ENCODE measurements at places on chromosomes 12 and 14.

- DNase-seq = peak; percentile 61
These were observed 4.9 kb downstream of the PTHLH start for GRCh38 chr12:27967551-27968054.

DNA sequence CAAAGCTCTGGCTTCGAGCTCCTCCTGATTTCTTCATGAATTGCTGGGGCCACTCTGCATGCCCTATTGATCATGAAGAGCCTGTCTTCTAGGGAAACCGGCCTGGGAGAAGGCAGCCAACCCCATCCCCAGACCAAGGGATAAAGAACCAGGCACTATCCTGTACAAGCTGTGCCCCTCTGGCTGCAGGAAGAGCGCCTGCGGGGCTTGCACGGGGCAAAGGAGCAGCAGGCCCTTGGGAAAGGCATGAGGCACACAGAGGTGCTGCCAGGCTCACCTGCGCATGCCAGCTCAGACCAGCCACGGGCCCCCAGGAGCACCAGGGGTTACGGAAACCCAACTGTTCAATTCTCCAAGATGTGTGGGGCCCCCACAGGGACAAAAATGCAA lies 2.1 kb downstream of the ITPK1 start:
- DNase-seq = no peak

DNA sequence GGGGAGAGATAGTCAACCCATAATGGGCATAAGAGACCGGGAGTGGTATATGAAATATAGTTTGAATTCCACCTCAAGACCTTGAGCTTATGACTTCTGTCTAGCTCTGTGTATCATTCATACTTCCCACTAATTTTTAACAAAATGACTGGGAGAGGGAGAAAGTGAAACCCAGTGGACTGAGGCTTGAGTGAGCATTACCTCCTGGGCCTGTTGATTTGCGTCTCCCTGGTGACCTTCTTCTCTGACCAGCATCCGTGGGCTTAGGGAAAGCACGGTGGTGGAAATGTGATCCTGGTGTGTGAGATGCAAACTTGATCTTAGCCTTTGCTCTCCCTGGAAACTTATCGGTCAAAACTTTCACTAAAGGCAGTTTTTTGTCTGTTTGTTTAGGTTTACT lies 207.9 kb upstream of the BCL2L14 start:
- no peak for DNase-seq

GRCh38 chr12:1877169-1877878 lies 41.1 kb downstream of the CACNA2D4 start:
- DNase-seq = no peak

GRCh38 chr14:91138511-91139359 lies 24.9 kb downstream of the DGLUCY start:
- DNase-seq = no peak

DNA sequence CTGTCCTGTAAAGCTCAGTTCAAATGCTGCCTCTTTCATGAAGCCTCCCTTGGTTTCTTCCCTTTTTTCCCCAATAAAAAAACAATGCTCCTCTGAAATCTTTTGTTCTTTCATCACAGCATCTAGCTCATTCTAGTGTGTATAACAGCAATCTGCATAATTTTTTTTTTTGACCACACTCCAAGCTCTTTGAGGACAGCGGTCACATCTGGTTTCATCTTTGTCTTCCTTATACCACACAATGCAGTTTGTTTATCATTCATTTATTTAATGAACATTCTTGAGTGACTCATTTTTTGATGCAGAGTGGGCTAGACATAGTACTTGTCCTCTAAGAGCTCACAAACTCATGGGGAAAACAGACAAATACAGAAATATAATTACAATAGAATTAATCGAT lies 7.3 kb downstream of the GNG2 start:
- no peak for DNase-seq

GRCh38 chr12:115785548-115785947 lies 491.9 kb downstream of the MED13L start:
- no peak for DNase-seq

GRCh38 chr12:72209086-72209485 lies 63.1 kb upstream of the TRHDE start:
- DNase-seq = no peak

DNA sequence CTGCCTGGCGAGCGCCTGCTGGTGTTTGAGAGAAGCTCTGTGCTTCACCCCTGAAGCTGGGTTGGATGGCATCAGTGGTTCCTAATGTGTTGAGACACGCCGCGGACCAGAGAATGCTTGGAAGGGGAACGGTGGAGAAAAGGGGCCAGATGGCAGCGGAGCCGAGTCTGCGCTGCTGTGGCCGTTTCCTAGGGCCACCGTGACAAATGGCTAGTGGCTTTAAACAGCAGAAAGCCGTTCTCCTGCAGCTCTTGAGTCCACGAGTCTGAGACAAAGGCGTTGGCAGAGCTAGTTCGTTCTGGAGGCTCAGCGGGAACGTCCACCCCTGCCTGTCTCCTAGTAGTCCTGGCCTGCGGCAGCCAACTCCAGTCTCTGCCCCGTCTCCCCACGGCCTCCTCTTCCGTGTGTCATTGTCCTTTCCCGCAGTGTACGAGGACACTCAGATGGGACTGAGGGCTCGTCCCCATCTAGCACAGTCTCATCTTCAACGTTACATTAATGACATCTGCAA lies 103.6 kb downstream of the ADGRD1 start:
- DNase-seq = no peak

DNA sequence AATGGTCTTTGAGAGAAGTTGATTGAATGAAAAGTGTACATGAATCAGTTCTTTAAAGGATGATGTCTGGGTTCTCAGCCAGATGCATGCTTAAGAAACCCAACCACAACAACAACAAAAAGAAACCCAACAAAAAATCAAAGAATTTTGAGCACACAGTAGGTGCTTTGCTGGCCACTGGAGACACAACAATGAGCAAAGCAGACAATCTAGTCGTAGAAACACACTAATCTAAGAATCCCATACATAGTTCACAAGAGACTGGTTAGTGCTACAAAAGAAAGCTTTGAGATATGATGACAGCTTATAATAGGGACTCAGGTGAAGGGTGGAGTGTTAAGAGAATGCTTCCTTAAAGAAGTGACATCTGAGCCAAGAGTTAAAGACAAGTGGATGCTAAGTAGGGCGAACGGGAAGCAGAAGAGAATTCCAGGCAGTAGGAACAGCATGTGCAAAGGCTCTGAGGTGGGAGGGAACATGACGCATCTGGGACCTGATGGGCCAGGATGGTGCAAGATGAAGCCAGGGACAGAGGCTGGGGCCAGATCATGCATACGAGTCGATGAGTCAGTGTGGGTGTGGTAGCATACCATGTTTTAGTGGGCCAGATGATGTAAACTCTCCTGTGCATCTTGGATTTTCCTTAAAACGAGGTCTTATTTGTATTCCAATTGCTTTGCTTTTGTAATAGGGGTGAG lies 4.6 kb upstream of the HIP1R start:
- no peak for DNase-seq

- DNase-seq = no peak
These were observed 3.3 kb upstream of the C1QL4 start for GRCh38 chr12:49340095-49340870.

DNA sequence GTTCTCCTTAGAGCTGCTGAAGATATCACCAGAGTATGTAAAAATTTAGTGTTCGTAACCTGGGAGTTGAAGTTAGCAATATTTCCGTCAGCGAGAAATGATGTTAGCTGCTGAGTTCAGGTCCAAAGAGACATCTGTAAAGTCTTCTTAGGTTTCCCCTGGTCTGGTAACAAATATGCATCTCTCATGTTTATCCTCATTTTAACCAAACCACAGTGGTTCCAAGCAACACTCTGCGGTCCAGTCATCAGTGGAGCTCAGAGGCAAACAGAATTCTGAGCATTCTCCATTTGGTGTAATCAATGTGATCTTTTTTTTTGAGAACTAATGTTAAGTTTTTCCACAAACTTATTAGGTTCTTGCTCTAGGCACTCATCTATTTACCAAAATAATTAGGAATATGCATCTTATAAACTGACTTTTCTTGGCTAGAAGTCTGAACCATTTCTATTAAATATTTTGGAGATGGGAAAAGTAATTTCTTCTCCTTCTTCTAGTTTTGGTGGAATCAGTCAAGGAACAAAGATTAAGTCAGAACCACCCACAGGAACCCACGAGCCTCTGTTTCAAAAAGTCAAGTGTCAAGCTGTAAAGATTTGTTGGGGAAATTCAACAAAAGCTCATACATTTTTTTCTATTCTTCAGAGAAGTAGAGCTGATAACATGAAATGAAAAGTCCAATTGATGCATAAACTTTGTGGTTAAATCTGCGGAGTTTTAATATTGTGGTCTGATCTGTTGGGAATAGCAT lies 64.7 kb downstream of the IFNG start:
- no peak for DNase-seq

GRCh38 chr14:60807971-60808370 lies 73.4 kb downstream of the MNAT1 start:
- no peak for DNase-seq

DNA sequence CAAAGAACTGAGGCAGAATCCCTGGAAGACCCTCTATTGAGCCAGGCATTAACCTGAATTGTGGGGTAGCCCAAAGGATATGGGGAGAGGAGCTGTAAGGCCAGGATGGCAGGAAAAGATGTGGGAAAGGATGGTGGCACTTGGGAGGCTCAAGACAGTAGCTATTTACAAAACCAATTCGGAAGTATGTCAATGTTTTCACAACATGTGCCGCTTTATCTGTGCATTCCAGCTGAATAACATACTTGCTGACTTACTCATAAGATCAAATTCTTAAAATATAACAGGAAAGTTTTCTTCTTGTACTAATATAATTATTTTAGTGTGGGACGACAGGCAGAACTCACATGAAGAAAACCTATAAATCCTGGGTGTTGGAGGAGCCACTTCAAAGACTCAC lies 10.6 kb downstream of the BBS10 start:
- DNase-seq = peak; percentile 31

- DNase-seq = no peak
These were observed 30.1 kb upstream of the RESF1 start for GRCh38 chr12:31929027-31929526.

DNA sequence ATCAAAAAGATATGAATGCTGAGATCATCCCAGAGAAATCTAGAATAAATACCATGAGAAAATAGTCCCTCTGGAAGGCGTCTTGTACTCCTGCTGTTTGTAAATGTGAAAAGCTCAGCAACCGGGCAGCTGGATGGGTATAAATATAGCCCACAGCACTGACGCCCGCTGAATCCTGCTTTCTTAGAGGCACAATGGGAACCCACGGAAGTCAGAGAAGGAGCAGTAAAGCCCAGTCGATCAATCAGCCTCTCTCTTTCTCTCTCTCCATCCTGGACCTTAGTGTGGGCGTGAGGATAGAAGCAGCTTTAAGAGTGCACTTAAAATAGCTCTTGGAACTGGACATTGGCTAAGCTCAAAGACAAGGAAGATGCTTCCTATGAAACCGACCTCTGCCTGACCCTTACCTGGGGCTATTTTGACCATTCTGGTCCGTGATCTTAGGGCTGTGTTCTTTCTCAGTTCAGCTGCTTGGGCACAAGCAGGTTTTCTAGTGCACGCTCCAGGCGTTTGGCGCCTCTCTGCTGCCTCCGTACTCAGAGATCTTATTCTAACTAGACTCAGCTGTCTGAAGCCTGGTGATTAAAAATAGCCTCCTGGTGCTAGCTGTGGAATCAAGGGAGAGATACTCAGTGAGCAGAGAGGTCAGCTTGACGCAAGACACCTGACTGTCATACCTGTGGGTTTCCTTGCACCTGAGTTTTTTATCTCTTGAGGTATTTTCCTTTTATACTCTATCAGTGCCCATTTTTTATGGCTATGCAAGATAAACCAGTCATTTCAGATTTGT lies 144.6 kb downstream of the ETV6 start:
- no peak for DNase-seq

GRCh38 chr12:93743999-93744689 lies 67.0 kb downstream of the CRADD start:
- DNase-seq = no peak

GRCh38 chr12:75977952-75978671 lies 53.5 kb downstream of the PHLDA1 start:
- DNase-seq = peak; percentile 99

DNA sequence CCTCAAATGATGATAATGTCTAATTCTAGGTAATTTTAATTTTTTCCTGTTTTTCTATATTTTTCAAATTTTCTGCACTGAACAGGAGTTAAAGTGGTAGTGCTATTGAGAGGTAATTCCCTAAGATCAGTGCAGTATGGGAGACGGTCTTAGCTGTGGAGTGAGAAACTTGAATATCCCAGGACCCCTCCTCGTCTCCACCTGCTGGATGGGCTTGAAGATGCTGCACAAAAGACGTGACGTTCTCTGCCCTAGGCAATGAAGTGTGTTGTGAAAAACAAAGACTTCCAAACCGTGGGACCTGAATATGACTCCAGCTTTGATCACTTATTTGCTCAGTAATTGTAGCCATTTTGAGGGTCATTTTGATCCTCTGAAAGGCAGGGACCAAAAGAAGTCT lies 298.1 kb downstream of the VRK1 start:
- DNase-seq = no peak

DNA sequence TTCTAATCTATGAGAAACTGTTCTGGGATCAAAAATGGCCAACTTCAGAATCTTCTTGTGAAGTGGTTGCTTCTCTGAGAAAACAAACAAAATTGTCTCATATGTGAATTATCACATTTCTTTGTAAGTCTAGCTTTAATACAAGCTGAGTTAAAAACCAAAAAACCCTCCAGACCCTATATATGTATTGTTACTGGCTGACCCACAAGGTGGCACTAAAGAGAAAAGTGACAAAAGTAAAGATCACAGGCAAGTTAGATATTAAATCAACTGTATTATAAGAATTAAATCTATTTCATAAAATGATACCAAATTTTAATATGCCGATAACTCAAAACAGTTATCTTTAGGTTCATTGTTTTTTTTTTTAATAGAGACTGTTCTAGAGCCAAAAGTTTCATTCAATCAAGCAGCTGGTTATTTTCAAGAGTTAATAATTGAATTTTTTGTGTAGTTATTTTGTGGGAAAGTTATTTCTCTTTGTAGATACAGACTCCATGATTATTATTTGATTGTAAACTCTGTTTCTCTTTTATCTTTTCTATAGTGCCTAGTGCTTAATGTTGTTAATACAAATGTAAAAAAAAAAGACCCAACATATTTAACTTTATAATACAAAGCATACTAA lies 7.5 kb upstream of the TRHDE start:
- DNase-seq = no peak

GRCh38 chr14:42045383-42045782 lies 438.7 kb downstream of the LRFN5 start:
- peak; percentile 27 for DNase-seq

GRCh38 chr12:31007153-31007495 lies 66.5 kb upstream of the DDX11 start:
- no peak for DNase-seq

- no peak for DNase-seq
These were observed 177.8 kb downstream of the KLHL28 start for GRCh38 chr14:44783901-44784300.

GRCh38 chr14:51479584-51480325 lies 172.0 kb upstream of the FRMD6 start:
- no peak for DNase-seq

DNA sequence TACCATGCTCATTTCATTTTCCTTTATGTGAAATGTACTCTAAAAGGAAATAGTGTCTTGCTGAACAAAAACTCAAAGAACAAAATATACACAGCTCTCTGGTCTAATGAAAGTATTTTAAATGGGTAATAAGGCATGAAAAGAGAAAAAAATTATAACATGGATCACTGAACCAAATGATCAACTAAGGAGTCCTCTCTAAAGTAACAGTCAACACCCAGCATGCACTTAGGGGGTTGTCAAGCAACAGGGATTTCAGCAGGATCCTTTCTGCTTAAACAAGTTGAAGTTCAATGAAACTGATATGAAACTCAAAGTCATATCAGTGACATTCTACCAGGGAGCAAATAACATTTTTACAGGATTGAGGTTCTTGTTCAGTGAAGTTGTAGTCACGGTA lies 398.8 kb downstream of the SEC23A start:
- DNase-seq = no peak

GRCh38 chr14:58280954-58281787 lies 17.2 kb upstream of the ARID4A start:
- peak; percentile 88 for DNase-seq

Measured in fibroblast of skin of left quadriceps (primary cell).